ENCODE measurements at places on chromosomes 6 and 20. TPM values are rescaled to one million over a fixed set of nuclear protein-coding genes. Genes with fewer than 3 reads are reported as not detected.

SLC35A1 gene
- total RNA-seq, result 6.7 TPM

CD24 gene
- not detected for total RNA-seq

TSPYL4 gene
- 8.0 TPM for total RNA-seq

PPP1R18 gene
- total RNA-seq, result 115 TPM

MAS1 gene
- total RNA-seq, result not detected

HLA-DQA1 gene
- 0.93 TPM for total RNA-seq

RBM39 gene
- 297 TPM for total RNA-seq

PIM1 gene
- 226 TPM for total RNA-seq

METTL24 gene
- not detected for total RNA-seq

CNBD2 gene
- total RNA-seq, result 4.8 TPM

KIF6 gene
- 0.10 TPM for total RNA-seq

PPP1R3G gene
- total RNA-seq, result not detected

ESR1 gene
- 0.52 TPM for total RNA-seq

ACTL10 gene
- total RNA-seq, result 0.96 TPM

TCF19 gene
- 73.3 TPM for total RNA-seq

GPR63 gene
- 0.72 TPM for total RNA-seq

AIG1 gene
- 28.0 TPM for total RNA-seq

ZSCAN26 gene
- 2.7 TPM for total RNA-seq

RUNX2 gene
- 3.6 TPM for total RNA-seq

PTCRA gene
- total RNA-seq, result not detected

OXT gene
- total RNA-seq, result not detected

KHDC1L gene
- total RNA-seq, result not detected

HLA-DOA gene
- total RNA-seq, result 1.6 TPM

SMLR1 gene
- not detected for total RNA-seq

ANGPT4 gene
- not detected for total RNA-seq

NKAIN2 gene
- total RNA-seq, result not detected
